ENCODE measurements at places on chromosomes 3 and 15. TPM values are rescaled to one million over a fixed set of nuclear protein-coding genes. Genes with fewer than 3 reads are reported as not detected.

Gene GOLGA8J
- not detected for total RNA-seq

Gene CCDC66
- total RNA-seq: 48.8 TPM

DNA sequence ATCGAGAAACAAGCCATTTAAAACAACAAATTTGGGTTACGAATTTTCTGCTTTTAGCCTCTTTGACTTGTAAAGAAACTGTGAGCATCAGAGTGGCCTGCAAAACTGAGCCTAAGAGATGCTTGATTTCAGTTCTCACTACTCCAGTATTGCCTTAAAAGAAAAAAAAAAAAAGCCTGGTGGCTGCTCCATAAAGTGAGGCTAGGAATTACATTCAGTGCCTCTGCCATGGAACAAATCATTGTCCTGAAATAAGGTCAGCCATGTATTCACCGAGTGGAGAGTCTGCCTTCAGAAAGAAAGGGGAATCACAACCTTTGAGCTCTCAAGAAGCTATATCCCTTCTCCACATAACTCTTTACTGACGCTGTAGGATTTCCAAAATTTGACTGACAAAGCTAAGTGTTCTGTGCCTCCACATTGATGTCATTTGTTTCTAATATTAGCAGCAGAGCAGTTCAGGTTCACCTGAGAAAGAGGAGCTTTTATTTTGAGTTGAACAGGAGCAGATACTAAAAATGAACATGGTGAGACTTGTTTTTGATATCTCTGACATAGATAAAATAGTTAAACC is 137.3 kb downstream of the SSR3 start:
- DNase-seq: no peak

DNA sequence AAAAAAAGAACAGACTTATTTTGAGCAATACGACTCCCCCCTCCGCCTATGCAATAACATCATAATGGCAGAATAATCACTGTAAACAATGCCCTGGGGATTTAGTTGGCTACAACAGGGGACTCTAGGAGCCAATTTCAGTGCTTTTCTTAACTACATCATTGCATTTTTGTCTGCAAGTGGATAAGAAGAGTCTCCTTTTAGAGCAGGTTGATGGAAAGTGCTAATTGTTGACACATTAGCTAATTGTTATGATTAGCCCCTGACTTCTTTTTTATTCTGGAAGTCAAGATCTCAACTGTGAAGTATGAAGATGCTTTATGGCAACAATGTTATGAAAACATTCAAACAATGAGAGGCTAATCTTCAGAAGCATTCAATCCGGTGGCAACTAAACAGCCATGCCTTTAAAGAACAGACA is 121.2 kb downstream of the MECOM start:
- no peak for DNase-seq

DNA sequence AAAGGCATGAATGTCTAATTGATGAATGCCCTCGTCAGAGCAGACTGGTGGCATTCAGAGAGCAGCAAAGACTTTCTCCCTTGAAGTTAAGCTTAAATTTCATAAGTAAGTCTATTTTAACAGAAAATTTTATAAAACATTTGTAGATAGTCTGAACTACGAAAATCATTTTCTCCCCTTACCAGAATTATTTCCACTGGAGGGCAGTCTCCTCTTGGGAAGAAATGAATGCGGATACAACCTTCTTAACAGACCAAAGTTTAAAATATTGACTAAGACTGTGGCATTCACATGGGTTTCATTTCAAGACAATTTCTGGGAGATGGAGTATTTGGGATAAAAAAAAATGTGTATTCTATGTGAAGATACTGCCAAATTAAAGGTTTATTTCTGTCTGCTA is 669.0 kb downstream of the FHIT start:
- no peak for DNase-seq

GRCh38 chr3:22089284-22089683 is 338.3 kb upstream of the ZNF385D start:
- DNase-seq: peak; percentile 61

DNA sequence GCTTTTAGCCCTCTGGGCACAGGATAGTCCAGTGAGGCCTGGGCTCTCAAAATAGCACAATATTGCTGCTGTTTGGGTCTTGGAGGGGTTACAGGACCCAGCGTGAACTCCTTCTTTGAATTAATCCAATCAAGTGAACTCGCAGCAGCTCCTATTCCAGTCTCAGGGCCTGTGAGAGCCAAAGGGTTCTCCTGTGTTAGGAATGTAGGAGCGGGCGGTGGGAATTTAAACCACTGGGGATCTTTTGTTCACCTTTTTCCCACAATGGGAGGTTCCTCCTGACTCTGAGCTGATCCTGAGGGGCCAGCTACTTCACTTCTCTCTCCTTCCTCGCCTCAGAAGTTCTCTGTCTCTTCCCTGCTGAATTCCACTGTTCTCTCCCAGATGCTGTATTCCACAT is 504.0 kb downstream of the UNC13C start:
- no peak for DNase-seq

DNA sequence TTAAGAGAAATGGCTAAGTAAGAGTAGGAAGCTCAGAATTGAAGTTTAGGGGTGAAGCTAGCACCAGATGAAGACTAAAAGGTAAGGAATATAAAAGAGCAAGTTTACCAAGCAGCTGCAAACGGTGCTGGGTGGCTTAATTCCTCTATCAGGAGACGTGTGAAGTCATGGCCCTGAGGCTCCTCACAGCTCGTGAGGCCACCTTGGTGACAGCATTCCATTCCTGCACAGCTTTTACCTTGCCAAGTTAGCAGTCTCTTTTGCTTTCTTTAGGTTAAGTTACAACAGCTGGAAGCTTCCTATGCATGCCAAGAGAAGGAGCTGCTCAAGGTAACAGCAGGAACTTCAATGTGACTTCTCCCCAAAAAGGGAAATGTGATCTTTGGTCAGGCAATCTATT is 6.4 kb downstream of the TMCO5A start:
- DNase-seq: no peak

DNA sequence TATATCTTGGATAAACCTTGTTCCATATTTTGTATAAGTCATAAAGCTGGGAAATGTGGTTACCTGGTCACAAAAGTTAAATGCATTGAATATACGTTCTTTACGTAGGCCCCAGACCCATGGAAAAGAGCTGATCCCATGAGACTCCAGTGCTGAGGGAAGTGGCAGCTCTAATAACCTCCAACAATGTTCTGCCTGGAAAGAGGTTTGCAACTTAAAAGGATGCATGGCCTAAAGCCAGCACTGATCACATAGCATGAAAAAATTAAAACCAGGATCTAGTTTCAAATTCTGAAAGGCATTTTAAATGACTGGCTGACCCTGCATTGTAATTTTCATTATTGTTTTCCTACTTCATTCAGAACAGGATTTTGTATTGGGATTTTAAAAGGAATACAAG is 27.9 kb upstream of the STRIT1 start:
- no peak for DNase-seq

GRCh38 chr3:35200056-35200455 is 439.3 kb upstream of the ARPP21 start:
- DNase-seq: no peak

DNA sequence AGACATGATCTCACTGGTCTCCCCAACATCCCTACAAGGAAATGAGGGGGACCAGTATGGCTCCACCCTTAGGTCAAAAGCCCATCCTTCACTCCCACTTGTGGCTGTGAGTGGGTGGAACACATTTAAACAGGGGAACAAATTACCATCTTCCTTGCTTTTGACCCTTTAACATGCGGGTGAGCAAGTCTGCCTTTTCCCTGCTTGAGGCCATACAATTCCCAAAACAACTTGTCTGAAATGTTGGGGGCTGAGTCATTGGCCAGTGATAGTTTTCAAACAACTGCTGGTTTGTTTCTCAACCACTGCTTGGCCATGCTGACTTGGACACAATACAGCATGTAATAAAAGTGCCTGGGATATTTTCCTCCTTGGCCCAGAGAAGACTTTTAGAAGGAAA is 39.6 kb downstream of the COL8A1 start:
- DNase-seq: no peak

DNA sequence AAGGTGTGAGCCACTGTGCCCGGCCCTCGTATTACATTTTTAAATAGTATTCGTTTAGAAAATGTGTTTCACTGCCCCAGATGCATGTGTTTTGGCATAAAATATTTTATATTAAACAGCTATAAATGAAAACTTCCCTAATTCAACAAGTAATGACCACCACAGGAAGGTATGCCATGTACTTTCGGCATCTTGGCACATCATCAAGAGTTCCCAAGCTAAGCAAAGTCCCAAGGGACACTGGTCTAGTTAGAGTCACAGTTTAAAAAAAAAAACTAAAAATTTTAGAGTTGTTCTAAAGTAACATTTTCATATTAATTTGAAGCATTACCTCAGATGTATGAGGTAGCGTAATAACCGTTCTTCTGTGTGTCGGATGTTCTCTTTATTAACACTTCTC is 15.6 kb upstream of the ARPP19 start:
- DNase-seq: no peak

DNA sequence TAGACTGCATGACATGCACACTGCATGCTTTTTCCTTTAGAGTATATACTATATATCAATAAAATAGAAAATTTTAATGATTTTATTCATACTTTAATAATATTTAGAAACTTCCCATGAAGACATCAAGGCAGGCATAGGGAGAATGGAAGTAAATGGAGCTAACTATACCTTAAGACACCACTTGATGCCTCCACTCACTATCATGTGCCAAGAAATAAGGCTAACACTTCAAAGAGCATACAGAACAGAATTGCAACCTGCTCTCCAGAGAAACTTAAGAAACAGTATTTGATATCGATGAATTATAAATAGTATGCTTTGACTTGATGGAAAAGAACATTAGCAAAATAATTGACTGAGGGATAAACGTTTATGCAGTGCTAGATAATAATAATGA is 192.6 kb upstream of the MBNL1 start:
- DNase-seq: no peak

- DNase-seq: peak; percentile 98
Observed at GRCh38 chr3:39288300-39288808, 8.5 kb upstream of the CX3CR1 start.

- no peak for DNase-seq
Observed at GRCh38 chr3:59180006-59180405, 130.2 kb upstream of the CFAP20DC start.

GRCh38 chr3:126439346-126439967 is 36.2 kb downstream of the ZXDC start:
- DNase-seq: no peak

DNA sequence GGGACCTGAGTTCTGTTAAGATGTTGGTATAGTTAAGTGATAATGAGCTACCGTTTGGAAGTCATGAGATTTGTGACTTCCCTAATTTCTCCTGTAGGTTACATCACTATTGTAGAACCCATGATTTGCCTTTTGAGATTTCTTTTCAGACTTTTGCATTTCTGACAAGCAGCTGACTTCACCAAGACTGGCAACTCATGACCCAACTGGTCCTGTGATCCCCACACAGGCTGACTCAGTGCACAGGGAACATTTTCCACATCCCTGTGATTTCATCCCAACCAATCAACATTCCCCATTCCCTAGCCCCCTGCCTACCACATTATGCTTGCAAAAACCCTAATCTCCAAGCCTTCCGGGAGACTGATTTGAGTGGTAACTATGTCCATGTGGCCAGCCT is 242.1 kb upstream of the PDZRN3 start:
- no peak for DNase-seq

DNA sequence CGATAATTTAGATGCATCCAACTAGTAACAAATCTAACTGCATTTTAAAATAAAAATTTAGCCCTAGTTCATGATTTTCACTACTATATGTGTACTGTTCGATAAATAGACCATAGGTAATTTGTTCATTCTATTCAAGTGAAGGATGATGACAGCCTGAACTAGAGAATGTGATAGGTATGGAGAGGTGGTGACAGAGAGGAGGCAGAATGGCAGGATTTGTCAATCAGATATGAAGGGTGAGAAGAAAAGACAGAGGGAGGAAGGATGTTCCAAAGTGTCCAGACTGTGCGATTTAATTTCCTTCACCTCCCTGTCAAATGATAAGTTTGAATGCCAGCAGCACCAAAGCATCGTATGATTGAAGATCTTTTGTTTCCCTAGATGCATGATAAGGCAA is 31.6 kb downstream of the BCL2A1 start:
- DNase-seq: no peak

Measured in Karpas-422 (cell line).